ENCODE measurements at places on chromosomes 3 and 15. TPM values are rescaled to one million over a fixed set of nuclear protein-coding genes. Genes with fewer than 3 reads are reported as not detected.

- DNase-seq: no peak
These were observed 70.9 kb upstream of the POLG start for GRCh38 chr15:89405494-89405893.

- no peak for DNase-seq
These were observed 13.0 kb downstream of the ZDHHC19 start for GRCh38 chr3:196198081-196198675.

DNA sequence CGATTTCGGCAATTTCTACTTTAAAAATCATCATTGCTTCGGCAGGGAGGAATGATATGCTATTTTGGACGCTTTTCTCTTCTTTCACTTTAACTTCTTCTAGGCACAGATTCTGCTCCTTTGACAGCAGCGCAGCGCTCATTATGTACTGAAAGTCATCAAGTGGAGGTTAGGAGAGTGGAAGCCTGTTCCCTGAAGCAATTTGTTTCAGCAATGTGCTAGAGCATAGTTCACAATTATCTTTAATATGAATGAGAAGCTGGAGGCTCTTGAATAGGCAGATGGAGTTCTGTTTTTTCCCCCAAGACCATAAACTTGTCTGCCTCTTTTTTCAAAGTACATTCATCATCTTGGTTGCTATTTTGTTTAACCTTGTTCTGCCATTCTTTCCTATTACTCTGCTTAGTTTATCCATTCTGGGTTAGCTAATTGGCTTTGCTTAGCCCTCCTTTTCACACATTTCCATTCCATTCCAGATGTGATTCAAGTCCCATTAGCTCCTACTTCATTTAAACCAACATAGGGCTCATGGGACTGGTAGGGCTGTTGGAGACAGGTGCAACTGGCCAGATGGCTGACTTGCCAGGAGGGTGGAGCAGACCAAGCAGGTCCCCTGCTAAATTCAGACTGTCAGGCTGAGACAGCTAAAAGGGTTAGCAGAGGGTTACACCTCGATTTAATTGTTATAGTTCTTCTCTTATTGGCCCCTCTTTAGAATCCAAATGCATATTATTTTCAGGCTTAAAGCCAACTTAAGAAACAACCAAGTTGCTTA lies 534.7 kb upstream of the CBLB start:
- DNase-seq: peak; percentile 32

- DNase-seq: peak; percentile 56
These were observed 17.8 kb downstream of the MAP2K1 start for GRCh38 chr15:66404532-66404931.

- DNase-seq: no peak
These were observed 26.8 kb upstream of the NANOGP8 start for GRCh38 chr15:35111861-35112260.

DNA sequence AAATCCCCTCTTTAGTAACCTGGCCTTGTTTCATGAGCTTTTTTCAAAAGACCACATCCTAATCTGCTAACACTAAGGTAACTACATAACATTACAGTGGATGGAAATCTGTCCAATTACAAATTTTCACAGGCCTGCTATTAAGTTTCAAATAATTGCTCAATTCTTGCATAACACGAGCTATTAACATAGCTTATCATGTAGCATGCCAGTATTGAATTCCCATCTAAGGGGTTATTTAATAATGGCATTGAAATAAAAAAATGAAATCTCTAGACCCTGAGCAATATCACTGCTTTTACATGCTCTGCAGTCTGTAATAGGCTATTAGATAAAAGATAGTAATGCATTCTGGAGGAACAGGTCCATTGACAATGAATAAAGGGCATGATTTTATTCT lies 748.3 kb upstream of the NECTIN3 start:
- no peak for DNase-seq

DNA sequence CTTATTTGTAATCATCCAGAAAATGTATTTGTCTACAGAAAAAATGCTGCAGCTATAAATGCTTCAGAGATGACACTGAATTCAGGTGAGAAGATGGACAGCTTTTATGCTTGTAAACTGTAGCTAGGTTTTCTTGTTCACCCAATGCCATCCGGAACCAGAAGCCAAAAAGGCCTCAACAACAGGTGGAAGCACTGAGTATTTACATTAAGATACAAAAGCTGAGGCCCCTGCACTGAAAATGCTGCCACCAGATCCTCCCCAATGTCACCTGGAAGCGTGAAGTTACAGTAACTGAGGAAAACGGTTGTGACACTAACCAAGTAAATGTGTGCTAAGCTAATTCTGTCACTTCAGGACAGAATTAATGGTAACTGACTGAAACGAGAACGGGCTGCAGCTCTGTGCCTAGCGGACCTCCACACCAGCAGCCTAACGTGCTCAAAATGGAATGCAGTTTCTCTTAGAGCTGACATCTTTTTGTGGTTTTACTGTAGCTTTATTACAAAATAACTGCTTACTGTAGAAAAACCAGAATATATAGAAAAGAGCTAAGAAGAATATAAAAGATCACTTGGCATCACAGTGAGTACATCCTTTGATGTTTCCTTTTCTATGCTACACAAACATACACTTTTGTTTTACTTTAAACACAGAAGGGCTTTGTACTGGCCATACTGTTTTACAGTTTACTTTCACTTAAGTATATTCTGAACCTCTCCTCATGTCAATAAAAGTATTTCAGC lies 7.6 kb downstream of the CHSY1 start:
- no peak for DNase-seq

- peak; percentile 82 for DNase-seq
These were observed 1.2 kb upstream of the LINGO1 start for GRCh38 chr15:77633913-77634265.

DNA sequence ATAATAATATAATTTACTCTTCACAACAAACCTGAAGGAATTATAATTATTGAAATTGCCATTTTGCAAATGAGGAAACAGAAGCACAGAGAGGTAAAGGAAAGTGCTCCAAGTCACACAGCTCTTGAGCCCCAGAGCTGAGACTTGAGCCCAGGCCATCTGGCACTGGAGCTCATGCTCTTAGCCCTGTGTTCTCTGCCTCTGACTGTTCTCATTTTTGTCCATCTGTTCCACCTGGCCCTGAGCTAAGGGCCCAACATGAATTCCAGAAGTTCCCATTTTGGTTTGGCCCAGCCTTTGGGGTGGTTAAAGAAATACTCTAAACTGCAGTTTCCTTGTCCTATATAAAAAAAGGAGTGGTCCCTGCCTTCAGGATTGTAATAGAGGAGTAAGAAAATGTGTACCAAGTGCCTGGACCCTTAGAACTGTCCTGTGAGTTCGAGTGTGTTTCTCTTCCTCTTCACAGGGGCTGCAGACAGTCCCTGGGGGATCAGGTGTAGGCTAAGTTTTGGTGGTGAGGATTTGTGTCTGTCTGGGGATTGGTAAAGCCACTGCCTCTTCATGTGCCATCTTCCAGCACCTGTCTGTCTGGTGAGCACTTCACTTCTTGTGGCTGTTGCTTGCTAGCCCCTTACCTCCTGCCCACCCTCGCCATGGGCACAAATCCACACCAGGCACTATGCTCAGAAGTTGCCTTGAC lies 91.8 kb downstream of the DNAJB8 start:
- DNase-seq: no peak

REC114 gene
- total RNA-seq: not detected

TRIM42 gene
- total RNA-seq: not detected

COL6A5 gene
- total RNA-seq: not detected

RBPMS2 gene
- 0.15 TPM for total RNA-seq

PSMD2 gene
- total RNA-seq: 476 TPM

CPLX3 gene
- not detected for total RNA-seq

C3orf85 gene
- total RNA-seq: not detected
